ENCODE measurements at places on chromosomes 4 and X.
A peak's percentile ranks its signal among the peaks of the same experiment; 100 is the strongest.

DNA sequence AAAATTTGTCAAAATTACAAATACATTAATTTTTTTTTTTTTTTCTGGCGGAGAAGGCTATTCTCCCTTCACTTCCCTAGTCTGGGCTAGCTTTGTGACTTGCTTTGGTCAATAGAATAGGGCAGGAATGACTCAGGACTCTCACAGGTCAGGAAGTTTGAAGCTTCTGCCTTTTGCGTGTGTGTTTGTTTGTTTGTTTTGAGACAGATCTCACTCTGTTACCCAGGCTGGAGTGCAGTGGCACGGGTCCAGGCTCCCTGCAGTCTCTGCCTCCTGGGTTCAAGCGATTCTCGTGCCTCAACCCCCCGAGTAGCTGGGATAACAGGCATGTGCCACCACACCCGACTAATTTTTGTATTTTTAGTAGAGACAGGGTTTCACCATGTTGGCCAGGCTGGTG, 55.9 kb upstream of the USP9X start:
- no peak for DNase-seq

DNA sequence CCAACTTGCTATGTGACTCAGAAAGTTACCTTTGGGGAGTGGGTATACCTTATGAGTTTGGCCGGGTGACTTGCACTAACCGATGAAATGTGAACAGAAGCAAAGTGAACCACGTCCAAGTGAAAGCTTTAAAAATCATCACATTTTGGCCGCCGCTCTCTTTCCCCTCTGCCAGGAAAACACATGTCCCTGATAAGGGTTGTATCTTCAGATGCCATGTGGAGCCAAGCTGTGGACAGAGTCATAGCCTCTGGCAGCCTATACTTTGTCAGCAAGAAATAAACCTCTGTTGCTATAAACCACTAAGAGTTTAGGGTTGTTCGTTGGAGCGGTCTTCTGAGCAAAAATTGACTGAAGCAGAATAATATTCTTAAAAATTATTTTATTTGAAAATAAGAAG, 92.3 kb downstream of the PRDM5 start:
- peak; percentile 54 for DNase-seq

GRCh38 chr4:140251571-140251970, 97.6 kb upstream of the MAML3 start:
- DNase-seq = no peak

GRCh38 chr4:54384563-54384962, 155.5 kb downstream of the PDGFRA start:
- DNase-seq = peak; percentile 62

Measured in AG08395 (cell line).